ENCODE measurements at places on chromosomes 13 and 19. TPM values are rescaled to one million over a fixed set of nuclear protein-coding genes. Genes with fewer than 3 reads are reported as not detected.

Gene KCNN4
- 0.23 TPM for total RNA-seq

Gene ZNF850
- total RNA-seq = 1.6 TPM

Gene SLC6A16
- total RNA-seq = 2.3 TPM

Gene KL
- 0.41 TPM for total RNA-seq

Gene NUP58
- total RNA-seq = 59.0 TPM

Gene DACT3
- total RNA-seq = 3.7 TPM

Gene CBY2
- total RNA-seq = not detected

Gene GPR4
- 12.6 TPM for total RNA-seq

Gene TDRD12
- total RNA-seq = 0.29 TPM

Gene MEDAG
- total RNA-seq = 2.2 TPM

Gene MADCAM1
- 0.41 TPM for total RNA-seq

Gene FFAR3
- not detected for total RNA-seq

Gene KCTD4
- total RNA-seq = not detected

Gene CCL25
- not detected for total RNA-seq

Gene GJB6
- not detected for total RNA-seq

Gene SOX1
- total RNA-seq = not detected

Gene ARGLU1
- 41.0 TPM for total RNA-seq

Measured in glomerular endothelial cell (primary cell).